Panc1 (cell line): ENCODE measurements at places on chromosomes 2 and 18. TPM values are rescaled to one million over a fixed set of nuclear protein-coding genes. Genes with fewer than 3 reads are reported as not detected.

DNA sequence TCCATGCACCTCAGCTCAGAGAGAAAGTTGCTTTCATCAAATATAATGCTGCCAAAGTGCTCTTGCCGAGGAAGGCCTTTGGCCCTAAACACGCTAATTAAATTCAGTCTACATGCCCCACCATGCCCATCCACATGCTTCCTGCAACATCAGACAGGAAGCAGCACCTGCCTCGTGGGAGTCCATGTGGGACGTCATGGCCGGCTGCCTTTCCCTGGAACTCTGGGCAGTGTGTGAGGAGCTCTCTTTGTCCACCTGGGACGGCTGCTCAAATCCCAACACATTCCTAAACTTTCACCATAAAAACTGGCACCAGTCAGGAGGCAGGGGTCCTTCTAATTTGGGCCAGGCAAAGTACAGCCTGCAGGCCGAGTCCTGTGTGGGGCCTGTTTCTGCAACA lies 23.1 kb downstream of the FAM178B start:
- H3K4me3 ChIP-seq = no peak overlapping the region
- no peaks in the 10 kb centered on the region for H3K4me1 ChIP-seq
- DNase-seq = no peak
- H3K27ac ChIP-seq = no peak overlapping the region
- no peaks in the 10 kb centered on the region for H3K36me3 ChIP-seq

FMNL2 gene
- 33.6 TPM for total RNA-seq

ANO7 gene
- total RNA-seq = 6.9 TPM

EN1 gene
- 0.26 TPM for total RNA-seq
